ENCODE measurements at places on chromosomes 1 and 21.

DNA sequence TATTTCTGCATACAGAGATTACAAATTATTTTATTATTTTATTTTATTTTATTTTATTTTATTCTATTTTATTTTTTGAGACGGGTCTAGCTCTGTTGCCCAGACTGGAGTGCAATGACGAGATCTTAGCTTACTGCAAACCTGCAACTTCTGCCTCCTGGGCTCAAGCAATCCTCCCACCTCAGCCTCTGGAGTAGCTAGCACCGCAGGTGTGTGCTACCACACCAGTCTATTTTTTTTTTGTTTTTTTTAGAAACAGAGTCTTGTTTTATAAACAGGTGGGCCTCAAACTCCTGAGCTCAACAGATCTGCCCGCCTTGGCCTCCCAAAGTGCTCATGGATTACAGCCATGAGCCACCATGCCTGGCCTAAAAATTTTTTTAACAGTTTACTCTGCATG is 88.1 kb downstream of the PCP4 start:
- DNase-seq = no peak

DNA sequence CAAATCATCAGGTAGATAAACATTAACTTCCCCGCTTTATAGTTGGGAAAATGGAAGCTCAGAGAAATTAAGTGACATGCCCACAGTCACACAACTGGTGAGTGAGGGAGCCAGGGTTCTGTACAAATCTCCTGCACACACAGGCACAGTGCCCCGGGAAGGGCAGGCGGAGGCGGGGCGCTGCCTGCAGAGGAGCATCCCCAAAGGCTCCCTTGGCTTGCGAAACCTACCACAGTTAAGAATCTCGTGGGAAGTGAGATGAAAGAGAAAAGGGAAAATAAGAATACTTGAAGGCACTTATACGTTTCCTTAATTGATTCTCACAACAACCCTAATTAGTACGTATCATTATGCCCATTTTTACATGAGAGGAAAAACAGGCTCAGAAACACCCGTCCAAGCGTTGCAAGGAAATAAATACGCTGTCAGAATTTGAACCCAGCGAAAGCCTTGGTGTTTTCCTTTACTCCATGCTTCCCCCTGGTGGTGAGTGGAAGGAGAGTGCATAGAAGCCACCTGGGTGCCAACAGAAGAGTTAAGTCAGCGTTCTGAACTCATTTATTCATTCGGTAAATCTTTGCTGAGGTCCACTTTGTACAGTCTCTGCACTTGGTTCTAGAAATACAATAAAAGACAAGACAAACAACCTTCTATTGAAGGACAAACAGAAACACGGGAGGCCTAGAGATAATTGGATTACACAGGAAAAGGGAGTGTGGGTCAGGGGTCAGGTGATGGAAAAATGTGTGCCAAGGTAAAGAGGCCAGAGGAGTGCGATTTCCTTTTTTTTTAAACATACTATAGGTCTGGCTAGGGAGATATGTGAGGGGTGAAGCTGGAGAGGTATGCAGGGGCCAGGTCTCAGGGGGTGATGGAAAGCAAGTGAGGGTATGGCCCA is 28.4 kb downstream of the ACP6 start:
- DNase-seq = peak; percentile 56

DNA sequence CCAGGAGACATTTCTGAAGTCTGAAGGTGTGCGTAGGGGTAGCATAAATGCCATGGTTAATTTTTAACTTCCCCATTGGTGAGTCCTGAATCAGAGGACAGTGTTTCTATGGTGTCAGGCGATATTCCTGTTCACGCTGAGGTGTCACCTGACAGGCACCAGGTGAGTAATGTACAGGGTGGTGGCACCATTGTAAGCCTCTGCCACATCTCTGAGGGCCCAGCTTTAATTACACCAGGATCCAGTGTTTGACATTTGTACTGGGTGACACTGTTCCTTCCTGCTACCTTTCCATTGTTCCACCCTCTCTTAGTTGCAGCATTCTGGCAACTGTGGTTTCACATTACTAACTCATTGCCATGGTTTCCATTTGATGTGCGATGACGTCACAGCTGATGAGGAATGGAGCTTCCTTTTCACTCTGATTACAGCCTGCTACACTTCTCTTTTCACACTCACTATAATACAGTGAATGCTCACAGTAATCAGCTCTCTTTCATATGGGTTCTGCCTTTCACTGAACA is 40.6 kb upstream of the MARK1 start:
- DNase-seq = peak; percentile 43

DNA sequence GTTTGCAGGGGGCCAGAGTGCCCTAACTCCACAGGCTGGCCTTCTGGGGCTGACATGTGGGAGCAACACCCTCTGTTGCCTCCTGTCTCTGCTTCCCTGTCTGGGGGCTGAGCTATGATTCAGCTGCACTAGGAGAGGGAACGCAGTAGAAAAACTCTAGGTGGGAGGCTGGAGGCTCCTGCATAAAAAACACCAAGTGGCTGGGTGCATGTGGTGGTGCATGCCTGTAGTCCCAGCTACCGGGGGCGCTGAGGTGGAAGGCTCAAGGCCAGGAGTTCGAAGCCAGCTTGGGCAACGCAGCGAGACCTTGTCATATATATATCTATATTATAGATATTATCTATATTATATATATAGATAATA is 5.6 kb downstream of the KIF17 start:
- no peak for DNase-seq

GRCh38 chr21:44024887-44025353 is 12.8 kb downstream of the TRAPPC10 start:
- DNase-seq = peak; percentile 51

- DNase-seq = peak; percentile 25
Observed at GRCh38 chr1:12745992-12746323, at the start of gene CFAP107. CFAP107 (plus strand) TSS chr1:12746200; CDS start chr1:12746431, 231 bp downstream.

DNA sequence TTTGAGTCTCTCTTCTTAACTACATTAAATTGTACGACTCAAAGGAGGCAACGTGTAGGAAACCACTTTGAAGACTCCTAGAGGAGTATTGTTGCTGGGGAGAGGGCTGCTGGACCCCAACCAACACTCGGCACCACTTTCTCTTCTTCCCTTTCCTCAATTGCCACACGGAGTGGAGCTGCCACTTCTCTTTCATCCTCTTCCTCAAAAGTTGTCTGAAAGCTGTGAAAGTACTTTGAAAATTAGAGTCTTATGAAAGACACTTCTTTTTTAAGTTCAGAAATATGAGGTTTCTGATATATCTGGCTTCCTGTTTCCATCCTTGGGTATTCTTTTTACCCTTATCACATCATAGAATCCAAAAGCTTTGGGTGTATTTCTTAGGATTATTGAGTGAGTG is 59.5 kb downstream of the MRPS6 start:
- DNase-seq = no peak

Measured in EH (cell line).